ENCODE measurements at places on chromosomes 6 and 20.

DNA sequence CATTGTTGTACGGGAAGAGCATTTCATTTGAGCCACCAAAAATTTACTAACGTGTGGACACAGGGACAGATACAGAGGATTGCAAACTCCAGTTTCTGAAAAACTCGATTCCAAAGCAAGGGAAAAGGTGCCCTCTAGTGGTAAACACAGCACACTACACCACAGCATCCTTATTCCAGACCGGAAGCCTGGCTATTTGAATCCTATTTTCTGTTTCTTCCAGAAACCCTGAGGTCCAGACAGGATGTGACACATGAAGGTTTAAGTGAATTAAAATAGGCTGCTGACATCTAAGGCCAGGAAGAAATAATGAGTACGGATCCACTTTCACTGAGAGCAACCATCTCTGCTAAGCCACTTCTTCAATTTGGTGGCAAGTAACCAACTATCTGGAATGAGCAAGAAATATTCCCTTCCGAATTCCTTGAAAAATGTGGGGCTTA lies 31.8 kb upstream of the GMPR start:
- peak; percentile 5 for DNase-seq

DNA sequence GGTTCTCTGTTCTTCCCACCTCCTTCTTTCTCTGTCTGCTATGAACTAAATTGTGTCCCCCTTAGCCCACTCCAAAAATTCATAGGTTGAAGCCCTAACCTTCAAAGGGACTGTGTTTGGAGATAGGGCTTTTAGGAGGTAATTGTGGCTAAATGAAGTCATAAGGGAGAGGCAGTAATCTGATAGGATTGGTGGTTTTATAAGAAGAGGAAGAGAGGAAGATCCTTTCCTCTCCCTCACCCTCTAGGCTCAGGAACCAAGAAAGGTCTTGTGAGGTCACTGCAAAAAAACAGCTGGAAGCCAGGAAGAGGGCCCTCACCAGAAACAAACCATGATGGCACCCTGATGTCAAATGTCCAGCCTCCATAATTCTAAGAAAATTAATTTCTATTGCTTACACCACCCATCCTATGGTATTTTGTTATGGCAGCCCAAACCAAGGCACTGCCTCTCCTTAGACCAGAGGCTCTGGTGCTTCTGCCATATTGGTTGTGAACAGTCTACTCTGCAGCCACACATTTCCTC lies 135.1 kb upstream of the COL21A1 start:
- no peak for DNase-seq

DNA sequence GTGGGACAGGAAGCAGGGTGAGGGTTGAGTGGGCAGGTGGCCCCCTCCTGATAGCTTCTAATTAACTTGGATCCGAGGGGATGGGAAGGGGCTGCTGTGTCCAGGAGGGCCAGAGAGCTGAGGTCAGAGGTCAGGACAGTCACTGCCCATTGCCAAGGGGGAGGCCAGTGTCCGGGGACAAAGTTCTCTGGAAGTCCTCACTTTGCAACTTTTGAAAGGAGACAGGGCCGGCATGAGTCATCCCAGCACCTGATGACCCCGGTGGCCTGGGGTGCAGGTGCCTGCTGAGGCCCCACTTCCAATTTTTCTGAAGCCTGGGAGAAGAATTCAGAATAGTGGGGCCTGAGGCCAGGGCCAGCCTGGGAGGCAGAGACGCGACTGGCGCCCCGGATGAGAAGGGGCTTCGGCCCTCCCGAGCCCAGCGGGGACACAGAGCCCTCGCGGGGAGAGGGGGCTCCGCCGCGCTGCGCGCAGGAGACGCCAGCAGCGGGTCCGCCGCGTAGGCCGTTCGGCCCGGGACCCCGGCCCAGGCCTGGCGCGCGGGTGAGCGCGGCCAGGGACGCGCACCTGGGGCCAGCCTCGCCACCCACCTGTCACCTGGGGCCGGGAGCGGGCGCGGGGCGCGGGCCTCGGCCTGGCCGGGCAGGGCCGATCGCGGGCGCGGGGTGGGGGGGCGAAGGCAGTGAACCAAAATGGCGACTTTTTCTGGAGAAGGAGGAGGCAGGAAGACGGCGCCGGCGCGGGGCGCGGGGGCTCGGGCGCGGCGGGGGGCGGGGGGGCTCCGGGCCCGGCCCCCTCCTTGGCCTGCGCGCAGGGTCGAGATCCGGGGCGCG lies 586 bp downstream of the ZNF512B start:
- no peak for DNase-seq

DNA sequence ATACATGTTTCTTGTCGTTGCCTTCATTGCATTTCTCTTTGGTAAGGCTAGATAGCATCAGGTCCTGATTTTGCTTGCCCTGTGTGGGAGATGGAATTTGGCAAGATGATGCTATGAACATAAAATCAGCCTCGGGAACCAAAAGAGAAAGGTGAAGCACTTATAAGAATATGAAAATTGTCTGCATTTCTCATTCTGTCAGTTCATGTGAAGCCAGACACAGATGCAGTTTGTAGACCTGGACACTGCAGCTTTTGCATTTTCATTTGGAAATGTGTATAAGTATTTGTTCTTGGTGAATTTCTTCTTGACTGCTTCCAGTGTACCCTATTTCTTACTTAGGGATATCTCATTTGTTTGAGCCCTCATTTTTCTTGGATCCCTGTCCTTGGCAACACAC lies 1.3 kb downstream of the YWHAB start:
- DNase-seq = no peak

DNA sequence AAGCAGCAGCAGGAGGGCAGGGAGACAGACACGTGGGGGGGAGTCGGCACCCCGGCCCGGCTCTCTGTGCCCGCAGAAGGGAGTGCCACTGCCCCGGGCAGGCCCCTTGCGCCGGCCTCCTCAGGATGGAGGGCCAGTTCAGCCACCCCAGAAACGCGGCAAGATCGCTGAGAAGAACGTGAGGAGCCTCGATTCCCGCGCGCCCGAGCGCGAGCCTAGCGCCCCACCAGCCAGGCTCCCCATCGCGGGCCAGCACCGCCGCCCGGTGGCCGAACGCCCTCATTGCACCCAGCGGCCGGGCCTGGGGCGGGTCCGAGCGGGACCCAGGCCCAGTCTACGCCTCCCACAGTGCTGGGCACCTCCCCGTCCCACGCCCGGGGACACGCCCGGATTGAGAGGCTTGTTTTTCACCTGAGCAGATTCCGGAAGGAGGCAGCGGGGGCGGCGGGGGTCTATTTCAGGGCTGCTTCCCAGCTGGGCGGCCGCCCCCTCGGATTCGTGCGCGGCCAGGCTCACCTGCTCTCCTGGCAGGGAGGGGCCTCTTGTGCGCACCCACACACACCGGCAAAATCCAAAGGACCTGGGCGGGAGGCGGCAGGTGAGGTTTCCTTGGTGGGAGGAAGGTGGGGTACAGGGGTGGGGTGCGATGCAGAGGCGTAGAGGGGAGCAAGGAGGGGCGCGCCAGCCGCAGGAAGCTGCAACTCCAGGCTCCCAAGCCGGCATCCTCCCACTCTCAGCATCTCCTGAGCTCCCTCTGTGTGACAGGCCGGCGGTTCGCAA lies 9.0 kb upstream of the GRM4 start:
- peak; percentile 49 for DNase-seq

GRCh38 chr20:58420798-58421496 lies 31.9 kb downstream of the VAPB start:
- no peak for DNase-seq

DNA sequence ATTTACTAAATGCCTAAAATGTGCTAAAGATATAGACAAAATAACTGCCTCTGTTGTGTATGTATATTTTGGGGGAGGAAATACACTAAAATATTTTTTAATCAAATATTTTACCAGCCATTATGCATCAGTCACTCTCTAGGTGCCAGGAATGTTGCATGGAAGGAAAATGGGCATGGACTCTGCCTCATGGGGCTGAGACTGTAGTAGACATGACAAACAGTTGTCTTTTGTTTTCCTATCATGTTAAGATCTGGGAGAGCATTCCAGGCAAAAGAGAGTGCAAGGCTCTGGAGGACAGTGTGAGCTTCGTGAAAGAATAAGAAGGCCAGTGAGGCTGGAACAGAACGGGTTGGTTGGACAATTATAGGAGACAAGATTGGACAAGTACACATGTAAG lies 26.5 kb downstream of the HLA-DOB start:
- DNase-seq = no peak

- no peak for DNase-seq
Measured at GRCh38 chr6:148657048-148657447, 89.8 kb upstream of the UST start.

- DNase-seq = no peak
Measured at GRCh38 chr20:32227744-32228688, 20.3 kb downstream of the POFUT1 start.

DNA sequence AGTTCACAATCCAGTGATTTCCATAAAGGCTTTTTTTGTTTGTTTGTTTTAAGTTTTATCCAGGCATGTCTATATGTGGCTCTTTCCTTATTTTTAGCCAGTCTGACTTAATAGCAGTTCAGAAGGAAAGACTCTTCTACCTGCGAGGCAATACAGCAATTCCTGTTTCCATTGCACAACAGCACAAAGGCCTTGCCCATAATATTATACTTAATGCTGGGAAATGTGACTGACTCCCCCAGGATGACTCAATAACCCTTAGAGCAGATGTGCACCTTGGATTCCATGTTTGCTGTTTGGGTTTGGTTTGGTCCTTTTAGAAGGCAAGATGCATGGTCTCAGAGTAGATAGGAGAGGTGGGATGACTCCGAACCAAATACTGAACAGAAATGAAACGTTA lies 184.1 kb downstream of the MTFR2 start:
- no peak for DNase-seq

DNA sequence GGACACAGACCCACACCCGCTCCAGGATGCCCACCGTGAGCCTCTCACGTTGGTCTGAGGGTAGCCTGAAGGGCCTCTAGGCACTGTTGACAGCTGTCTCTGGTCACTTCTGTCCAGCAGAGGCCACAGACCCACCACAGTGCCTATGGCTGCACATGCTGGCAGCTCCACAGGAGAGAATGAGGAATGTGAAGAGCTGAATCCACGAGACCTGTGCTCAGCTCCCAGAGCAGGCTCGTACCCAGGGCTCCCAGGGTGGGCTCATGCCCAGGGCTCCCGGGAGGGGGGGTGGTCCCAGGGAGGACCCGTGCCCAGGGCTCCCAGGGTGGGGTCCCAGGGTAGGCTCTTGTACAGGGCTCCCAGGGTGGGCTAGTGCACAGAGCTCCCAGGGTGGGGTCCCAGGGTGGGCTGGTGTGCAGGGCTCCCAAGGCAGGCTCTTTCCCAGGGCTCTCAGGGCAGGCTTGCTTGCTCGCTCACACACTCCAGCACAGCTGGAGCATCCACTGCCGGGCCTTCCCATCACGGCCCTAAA lies 201.0 kb downstream of the SYNDIG1 start:
- DNase-seq = no peak

DNA sequence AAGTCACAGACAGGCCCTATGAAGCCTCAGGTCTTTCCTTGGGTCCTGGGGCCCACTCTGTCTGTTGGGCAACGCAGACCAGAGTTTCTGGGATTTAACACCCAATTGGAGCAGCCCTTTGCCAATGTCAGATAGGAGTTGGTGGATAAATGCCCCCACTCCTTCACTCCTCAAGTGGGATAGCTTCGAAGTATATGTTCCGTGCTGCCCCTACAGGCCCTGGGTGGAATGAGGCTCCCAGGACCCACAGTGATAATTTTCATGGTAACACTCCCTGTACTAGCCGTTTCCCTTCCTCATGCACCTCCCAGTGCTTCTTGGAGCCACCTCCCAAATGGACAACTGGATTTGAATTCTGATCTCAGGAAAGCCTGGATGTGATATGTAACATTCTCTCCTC lies 145.4 kb downstream of the FOXA2 start:
- no peak for DNase-seq

- no peak for DNase-seq
Measured at GRCh38 chr6:151900256-151900655, 92.8 kb downstream of the ESR1 start.

DNA sequence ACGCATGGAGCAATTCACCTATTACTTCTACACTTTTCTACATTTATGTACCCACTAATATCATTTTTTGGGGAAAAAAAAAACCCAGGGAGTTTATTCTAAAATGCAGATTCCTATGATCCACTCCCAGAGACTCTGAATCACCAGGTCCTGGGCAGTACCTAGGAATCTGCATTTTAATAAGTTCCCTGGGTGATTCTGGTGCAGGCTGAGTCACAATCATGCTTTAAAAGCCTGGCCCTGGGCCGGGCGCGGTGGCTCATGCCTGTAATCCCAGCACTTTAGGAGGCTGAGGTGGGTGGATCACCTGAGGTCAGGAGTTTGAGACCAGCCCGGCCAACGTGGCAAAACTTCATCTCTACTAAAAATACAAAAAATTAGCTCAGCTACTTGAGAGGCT lies 43.3 kb upstream of the MLN start:
- no peak for DNase-seq

GRCh38 chr6:87729965-87730719 lies 28.1 kb upstream of the AKIRIN2 start:
- DNase-seq = no peak

DNA sequence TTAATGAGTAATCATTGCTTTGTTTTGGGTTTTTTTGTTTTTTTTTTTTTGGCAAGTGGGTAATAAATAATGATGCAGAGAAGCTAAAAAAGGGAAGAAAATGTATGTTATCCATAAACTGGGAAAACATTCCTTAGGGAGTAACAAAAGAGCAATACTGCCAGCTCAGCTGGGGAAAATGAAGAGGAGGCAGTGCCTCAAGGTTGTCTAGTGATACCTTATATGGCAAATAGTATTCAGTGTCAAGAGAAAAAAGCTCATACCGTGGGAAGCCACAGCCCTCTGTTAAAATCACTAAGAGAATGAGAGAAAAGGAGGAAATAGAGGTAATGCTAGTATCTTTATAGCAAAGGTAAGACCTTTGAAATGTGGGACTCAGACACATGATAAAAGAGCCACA lies 47.1 kb upstream of the SMLR1 start:
- DNase-seq = no peak

- no peak for DNase-seq
Measured at GRCh38 chr6:104955491-104955890, 1.4 kb upstream of the LIN28B start.

DNA sequence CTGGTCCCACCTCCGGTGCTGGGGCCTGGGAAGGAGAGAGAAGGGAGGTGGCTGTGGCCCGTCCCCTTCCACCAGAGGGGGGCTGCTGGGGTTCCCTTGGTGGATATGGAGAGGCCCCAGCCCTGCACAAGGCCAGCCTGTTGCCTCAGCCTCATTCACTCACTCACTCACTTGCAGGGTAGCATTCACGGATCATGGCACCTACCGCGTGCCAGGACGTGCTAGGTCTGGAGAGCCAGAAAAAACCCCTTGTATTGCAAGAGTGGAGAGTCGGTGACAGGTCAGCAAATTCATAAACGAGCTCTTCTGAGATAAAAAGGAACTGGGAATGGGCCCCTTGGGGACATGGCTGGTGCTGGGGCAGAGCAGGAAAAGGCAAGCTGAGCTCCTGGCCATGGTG lies 6.4 kb upstream of the ZBTB46 start:
- no peak for DNase-seq
